DMS79 treated with DMSO at 0.1 percent for 48 hours (cell line): ENCODE measurements at places on chromosomes 12 and 14.
A peak's percentile ranks its signal among the peaks of the same experiment; 100 is the strongest.

DNA sequence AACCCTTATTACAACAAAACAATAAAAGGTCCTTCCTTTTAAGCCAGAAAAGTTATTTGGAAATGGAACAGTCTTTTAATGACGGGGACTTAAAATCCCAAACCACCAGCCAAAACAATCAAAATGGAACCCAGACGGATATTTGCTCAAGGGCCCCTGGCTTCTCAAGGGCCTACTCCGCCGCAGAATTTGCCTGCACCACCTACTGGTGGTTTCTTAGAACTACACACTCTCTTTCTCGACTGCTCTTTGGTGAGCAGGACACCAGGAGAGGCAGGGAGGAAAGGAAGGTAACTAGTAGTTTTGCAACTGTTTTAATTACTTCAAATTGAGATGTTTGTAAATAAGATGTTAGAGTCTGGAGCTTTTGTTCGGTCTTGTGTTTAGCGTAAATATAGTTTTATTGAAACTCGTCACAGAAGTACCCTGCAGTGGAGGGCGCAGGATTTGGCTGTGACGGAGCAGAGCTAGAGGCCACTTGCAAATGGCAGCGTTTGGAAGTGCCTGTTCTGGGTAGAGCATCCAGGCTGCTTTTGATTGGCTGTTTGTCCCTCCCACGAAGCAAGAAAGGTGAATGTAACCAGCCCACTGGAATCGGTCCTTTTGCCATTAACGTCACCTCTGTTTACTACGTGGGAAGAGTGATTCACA is 238.5 kb downstream of the CACNA1C start:
- DNase-seq: no peak

DNA sequence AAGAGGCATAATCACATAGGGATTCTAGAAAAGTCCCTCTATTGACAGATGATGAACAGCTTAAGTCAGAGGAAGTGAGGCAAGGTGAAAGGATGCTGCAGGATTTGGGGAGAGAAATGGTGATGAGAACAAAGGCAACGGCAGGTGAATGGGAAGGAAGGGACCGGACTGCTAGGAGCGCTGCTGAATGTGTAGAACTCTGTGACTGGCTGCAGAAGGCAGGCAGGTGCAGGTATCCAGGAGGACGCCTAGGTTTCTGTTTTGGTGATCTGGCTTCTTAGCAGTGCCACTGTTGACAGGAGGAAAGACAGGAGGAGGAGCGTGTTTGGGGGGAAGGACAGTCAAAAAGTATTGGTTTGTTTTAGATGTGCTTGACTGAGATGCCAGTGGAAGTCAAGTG is 58.4 kb upstream of the TTC7B start:
- no peak for DNase-seq

DNA sequence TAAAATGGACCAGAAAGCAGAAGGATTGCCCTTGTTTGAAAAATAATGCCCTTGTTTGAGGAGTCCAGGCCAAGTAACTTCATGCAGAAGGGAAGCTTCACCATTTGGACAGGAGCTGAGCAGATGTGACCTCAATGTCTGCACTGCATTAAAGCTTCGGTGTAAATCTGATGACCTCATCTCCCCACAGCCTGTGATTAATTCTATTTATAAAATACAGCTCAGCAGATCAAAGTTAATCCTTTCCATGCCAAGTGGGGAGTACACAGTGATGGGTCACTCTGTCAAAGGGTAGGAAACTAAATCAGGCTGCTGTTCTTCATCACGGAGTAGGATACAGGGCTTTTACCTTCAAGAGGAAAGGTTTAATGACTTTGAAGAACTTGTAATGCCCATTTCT is 533.7 kb downstream of the RPS29 start:
- no peak for DNase-seq

- no peak for DNase-seq
Measured at GRCh38 chr14:33317675-33318074, 379.0 kb downstream of the NPAS3 start.

- no peak for DNase-seq
Measured at GRCh38 chr12:130086248-130086647, 76.0 kb upstream of the FZD10 start.

- DNase-seq: no peak
Measured at GRCh38 chr12:90299121-90299520, 590.5 kb upstream of the ATP2B1 start.

DNA sequence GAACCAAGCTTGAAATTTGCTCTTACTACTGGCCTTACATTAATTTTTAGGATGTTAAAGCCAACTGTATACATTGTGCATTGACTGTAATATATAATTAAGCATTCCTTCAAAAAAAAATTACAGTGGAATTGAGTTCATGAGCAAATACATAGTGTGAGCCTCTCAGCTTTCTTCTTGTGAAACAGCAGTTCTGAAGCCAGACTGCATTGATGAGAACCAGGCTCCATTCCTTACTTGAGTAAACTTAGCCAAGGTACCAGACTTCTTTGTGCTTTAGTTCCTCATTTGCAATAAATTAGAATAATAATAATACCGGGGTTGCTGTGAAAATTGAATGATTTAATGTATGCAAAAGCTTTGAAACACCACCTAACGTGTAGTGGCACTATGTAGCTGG is 169.5 kb downstream of the ANO4 start:
- DNase-seq: no peak

- DNase-seq: no peak
Measured at GRCh38 chr12:80749456-80749855, 32.7 kb downstream of the MYF5 start.

DNA sequence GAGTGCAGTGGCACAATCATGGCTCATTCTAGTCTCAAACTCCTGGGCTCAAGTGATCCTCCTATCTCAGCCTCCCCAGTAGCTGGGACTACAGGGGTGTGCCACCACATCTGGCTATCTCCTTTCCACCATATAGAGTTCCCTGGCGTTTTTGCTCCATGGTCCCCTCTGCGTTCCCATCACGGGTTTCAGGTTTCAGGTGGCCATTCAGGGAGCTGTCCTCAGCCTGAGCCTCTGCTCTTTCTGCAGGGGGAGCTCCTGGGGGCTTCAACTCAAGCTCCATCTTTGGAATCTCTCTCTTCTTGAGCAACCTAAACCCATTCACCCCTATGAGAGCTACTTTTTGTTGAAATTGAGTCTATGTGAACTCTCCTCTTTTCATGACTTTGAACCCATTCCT is 11.6 kb downstream of the SMIM41 start:
- DNase-seq: no peak

DNA sequence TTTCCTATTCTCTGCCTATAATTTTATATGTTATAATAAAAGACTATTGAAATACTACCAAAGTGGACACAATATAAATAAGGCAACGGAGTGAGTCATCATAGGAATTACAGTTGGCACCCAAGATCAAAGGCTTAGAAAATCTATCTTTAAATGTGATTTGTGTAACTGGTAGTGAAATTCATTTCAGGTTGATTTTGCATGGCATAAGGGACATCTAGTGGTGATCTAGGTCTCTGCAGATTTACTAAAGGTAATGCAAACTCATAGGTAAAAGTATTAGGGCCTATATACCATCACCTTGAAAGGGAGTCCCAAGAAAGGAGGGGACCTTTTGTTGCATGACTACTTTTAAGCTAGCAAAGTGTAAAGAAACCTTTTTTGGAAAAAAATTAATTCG is 527.2 kb downstream of the NRXN3 start:
- peak; percentile 69 for DNase-seq
